Stimulated activated CD4-positive, alpha-beta T cell treated with anti-CD3 and anti-CD28 coated beads, Interleukin-12 subunit alpha, Interleukin-12 subunit beta, amount 100 ng/mL, for 48 hours (primary cell): ENCODE measurements at places on chromosomes 13 and 19.

- no peak for DNase-seq
Observed at GRCh38 chr19:10044390-10044789, 31.1 kb downstream of the RDH8 start.

- no peak for DNase-seq
Observed at GRCh38 chr19:4194353-4194752, 11.9 kb downstream of the ANKRD24 start.

GRCh38 chr13:85797311-85797710, 1.9 kb downstream of the SLITRK6 start:
- no peak for DNase-seq

GRCh38 chr13:30835442-30835841, 70.6 kb upstream of the MEDAG start:
- no peak for DNase-seq

DNA sequence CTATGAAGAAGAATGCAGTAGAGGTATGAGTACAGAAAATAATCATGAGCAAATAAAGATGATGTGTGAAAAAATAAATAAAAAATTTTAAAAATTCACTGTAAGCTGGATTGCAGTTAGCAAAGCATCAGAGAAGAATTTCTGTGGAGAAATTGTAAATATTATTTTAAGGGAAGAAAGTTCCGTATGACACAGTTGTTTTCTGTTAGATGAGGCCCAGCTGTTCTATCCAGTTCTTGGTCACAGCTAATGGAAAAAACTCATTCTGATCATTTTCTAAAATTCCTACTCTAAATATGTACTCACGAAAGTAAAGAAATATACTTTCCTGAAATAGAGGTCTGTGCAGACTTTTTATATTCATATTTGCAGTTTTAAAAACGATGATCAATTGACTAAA, 578.8 kb downstream of the DCT start:
- DNase-seq = no peak

DNA sequence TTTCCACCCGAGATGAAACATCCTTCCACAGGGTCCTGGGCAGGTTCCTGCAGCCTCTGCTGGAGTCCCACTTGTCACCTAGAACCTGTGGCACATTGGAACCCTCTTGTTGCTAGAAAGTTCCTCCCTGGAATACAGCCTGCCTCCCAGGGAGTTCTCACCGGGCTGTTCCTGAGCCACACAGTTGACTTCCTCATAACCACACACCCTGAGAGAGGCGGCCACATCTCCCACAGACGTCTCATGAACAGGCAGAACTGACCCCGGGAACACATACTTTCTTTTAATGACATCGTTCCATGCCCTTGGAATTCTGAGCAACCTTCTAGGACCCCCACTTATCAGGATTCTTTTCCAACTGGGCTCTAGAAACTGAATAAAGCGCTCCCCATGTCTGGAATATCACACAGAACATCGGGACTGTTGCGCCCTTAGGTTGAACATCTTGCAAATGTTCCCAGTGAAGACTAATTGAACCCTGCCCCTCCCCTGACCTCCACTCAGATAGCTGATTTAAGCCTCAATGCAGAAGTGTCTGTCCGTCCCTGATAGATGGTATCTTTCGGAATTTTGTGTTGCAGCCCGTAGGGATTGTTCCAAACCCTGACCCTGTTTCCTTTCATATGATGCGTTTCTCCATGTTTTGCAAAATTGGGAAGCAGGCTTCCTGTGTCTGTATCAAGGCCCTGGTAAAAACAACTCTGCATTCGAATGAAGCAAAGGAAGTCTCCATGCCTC, 91.1 kb downstream of the RAB20 start:
- DNase-seq = no peak

DNA sequence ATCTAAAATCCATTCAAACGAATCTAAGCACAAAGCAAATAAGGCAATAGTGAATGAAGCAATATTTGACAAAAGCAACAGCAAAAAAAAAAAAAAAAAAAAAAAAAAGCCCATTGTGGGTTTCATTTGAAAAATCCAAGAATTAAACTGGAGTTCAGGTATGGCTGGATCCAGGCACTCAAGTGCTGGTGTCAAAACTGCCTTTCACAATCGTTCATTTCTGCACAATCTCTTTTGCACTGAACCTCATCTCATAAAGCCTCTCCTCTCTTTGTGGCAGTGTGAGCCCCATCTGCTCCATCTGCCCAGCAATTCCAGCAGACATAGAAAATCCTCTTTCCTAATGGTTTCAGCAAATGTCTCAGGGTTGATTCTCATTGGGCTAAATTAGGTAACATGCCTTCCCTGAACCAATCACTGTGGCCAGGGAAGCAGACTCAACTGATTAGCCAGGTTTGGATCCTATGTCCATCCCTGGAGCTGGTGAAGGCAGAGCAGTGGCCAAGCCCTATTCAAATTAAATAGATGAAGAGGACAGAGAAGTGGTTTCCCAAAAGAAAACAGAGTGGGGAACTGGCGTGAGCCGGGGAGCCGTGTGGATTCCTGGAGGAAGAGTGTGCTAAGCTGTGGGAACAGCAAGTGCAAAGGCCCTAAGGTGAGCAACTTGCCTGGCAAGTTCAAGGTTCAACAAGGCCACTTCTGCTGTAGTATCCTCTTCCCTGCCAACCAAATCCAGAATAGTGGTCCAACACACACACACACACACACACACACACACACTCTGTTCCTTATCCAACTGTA, 1.2 kb upstream of the HIF3A start:
- no peak for DNase-seq

- peak; percentile 57 for DNase-seq
Observed at GRCh38 chr19:19459707-19460251, 54.3 kb downstream of the GATAD2A start.

DNA sequence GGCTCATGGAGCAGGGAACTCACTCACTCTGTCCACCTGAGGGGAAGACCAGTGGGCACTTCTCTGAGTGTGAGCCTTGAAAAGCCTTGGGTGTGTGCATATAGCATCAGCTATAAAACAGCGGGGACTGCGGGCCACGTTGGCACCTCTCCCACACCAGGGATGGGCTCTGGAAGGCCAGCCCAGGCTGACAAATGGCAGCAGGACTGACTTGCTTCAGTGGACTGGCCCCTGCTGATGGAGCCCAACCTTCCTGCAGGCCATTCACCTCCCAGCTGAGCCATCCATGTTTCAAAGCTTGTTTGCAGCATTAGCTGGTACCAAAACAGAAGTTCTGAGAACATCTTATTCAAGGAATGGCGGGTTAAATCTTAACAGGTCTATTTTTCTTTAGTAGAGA, 21.0 kb downstream of the TSHZ3 start:
- no peak for DNase-seq

- DNase-seq = no peak
Observed at GRCh38 chr13:49812812-49813211, 20.3 kb upstream of the KPNA3 start.
